Activated T-helper 17 cell treated with anti-CD3 and anti-CD28 coated beads, Interleukin-2, amount 50 U/mL, for 72 hours (primary cell): ENCODE measurements at places on chromosomes 7 and 10.

DNA sequence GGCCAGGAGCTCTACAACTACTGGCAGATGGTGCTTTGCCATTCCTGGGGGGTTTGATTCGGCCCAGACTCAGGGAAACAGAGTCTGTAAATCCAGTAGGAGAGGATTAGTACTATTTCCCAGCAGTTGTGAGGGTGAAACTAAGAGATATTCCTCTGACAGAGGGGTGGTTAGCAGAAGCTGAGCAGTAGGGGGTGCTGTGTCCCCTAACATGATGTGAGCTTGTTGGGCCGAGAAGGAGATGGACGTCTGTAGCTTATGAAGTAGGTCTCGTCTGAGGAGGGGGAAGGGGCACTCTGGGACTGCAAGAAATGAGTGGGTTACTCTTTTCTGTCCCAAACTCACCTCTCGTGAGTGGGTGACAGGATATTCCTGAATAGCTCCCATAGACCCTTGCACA lies 179.2 kb upstream of the MBL2 start:
- ATAC-seq = no peak

DNA sequence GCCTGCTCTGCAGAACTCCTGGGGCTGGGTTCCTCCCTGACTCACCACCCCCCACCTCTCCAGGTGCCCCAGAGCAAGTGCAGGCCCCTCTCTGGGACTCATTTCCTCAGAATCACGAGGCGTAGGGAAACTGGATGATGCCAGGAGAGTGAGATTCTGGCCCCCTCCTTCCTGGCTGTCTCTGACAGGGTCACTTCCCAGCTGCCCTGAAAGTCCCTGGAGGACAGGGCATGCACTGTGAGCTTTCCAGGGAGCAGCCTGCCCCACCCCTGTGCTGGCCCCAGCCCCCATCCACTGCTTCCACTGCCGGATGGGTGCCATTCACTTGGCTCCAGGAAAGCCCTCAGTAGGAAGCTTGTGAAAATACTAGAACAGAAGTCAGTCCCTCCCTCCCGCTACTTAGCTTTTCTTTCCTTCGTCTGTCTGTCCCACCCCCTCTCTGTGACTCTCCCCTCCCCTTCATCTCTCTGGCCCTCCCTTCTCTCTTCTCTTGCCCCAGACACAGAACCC lies 10.4 kb downstream of the TACR2 start:
- ATAC-seq = no peak

- no peak for ATAC-seq
These were observed 4.7 kb upstream of the EFCAB10 start for GRCh38 chr7:105585850-105586500.

DNA sequence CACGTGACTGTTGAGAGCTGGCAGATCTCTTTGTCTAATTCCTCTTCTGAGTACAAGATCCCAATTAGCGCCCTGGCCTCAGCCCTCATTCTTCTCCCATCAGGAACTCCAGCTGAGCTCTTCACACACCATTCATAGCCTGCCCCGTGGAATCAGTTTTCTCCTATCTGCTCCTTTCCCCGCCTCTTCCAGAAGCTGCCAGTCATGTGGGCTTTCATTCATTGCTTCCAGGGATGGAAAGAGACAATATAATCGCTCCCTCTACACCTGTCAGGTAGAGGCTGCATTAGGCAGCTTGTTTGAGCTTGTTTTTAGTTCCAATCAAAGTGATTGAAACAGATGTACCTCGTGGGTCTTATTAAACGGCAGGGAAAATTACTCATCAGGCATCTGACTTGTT lies 515.8 kb downstream of the TYW1 start:
- no peak for ATAC-seq

DNA sequence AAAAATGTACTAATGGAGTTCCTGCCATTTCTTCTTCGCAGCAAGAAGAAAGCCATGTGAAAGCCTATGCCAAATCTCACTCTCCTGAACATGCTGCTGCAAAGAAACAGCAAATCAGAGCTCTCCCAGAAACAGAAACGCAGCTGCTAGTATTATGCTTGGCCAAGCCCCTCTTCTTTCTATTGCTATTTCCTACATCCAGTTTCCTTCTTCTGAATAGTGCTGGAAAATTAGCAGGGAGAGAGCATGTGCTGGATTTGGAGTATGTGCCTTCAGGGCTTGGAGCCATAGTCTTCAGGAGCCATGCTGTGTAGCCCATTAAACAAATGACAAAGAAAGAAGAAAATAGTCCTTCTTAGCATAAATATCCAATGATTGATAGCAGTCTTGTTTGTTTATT lies 852.0 kb upstream of the PHF14 start:
- no peak for ATAC-seq

GRCh38 chr7:128233471-128233870 lies 7.6 kb upstream of the LEP start:
- no peak for ATAC-seq

GRCh38 chr10:472241-472910 lies 217.1 kb downstream of the DIP2C start:
- ATAC-seq = no peak

- ATAC-seq = no peak
These were observed 72.7 kb upstream of the MRLN start for GRCh38 chr10:59825932-59826331.
